ENCODE measurements at places on chromosomes 1 and 21.

GRCh38 chr1:146029117-146029516, 7.6 kb upstream of the HJV start:
- DNase-seq: no peak

DNA sequence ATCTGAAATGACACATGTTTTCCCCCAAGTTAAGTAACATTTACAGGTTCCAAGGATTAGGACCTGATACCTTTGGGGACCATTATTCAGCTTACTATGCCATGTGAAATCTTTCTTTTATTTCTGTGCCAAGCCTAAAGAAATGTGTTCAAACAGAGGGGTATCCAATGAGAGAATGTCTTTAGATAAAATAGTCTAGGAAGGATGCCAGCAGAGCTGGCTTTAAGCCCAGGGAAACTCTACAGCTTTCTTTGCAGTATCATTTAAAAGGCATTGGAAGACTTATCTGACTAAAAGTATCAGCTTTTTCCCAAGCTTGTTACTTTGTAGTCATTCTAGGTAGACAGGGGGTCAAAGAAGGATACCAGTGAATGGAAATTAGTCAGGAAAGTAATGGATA, 860.4 kb downstream of the PLA2G4A start:
- no peak for DNase-seq

- no peak for DNase-seq
Observed at GRCh38 chr1:31376375-31377134, 3.7 kb upstream of the FABP3 start.

DNA sequence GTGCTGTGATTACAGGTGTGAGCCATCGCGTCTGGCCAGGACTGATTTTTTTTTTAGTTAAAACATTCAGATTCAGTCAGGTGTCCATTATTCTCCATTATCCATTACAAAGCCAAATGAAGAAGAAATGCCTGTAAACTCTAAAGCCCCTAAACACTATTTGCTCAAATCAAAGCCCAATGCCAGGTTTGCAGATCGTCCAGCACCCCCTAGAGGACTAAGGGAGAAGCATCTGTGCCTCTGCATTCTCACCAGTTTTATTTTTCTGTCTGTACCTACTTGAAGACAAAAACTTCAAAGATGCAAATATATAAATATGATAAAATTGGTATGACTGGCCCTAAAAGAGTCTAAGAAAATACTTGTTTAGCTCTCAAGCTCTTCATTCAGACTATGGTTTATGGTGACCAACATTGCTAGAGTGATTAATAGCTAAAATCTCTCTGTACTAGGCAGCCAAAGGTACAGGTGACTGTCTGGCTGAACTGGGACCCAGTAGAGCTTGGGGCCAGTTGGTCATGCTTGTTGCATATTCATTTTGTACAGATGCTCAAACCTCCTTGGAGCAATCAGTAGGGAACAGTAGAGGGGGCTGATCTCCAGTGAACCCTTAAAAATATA, 138.4 kb downstream of the SYT2 start:
- DNase-seq: peak; percentile 45

DNA sequence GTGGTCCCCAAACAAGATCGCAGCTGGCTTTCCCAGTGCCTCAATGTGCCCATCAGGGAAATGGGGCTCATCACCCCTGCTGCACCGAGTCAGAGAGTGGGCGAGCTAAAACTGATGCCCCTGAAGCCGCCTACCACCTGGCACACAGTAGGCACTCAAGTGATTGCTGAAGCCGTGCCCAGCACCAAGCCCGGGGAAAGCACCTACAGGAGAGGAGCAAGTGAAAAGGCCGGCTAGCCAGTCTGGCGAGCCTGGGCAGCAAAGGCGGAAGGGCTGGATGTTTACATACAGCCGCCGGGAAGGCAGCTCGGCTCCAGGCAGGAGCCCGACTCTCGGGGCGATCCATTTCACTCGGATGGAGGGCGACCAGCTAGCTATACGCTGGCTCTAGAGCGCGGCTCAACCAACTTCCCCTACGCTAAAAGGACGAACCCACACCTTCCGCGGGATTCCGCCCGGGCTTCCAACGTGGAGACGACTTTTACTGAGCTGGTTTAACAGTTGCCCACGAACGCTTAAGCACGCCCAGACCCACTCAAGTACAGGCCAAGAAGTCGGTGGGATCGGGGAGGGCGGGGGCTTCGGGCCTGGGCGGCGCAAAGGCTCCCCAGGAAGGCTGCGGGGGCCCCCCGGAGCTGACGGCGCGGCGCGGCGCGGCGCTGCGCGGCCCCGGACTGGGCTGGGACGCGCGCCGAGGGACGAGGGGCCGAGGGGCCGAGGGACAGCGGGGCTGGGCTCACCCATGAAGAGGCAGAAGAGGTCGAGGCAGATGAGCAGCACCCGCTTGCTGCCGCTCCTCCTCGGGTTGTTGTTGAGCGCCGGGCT, 1.0 kb downstream of the PLPP3 start:
- DNase-seq: peak; percentile 65

- no peak for DNase-seq
Observed at GRCh38 chr1:178544531-178544930, 31.6 kb downstream of the TEX35 start.

GRCh38 chr1:93976711-93977597, 67.7 kb upstream of the GCLM start:
- DNase-seq: no peak

DNA sequence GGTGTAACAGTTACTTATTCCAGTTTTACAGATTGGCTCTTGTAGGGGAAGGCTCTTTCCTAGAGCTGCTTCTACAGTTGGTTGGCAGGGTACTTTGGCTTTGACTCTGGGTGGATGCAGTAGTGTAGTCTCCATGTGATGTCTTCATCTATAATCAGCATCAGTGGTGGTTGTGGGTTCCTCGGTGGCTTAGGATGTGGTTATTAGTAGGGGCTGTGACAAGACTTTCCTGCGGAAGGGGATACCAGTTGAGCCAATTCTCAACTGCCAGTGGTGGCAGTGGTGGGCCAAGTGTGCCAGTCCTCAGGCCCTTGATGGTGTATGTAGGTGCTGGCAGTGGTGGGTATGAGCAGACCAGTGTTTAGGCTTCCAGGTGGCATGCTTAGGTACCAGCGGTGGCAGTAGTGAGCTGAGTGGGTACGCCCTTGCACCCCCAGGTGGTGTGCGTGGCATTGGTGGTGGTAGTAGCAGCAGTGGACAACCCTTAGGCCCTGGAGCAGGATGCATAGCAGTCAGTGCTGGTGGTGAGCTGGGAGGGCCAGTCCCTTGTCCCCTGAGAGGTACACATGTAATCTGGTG, 27.2 kb upstream of the KLF18 start:
- no peak for DNase-seq
